ENCODE measurements at places on chromosomes 5 and 9.

- no peak for DNase-seq
Measured at GRCh38 chr9:34385561-34386230, 9.0 kb upstream of the MYORG start.

GRCh38 chr5:93588352-93589151, 5.5 kb downstream of the NR2F1 start:
- no peak for DNase-seq

GRCh38 chr5:69416699-69417098, 1.8 kb downstream of the MARVELD2 start:
- DNase-seq, result no peak

DNA sequence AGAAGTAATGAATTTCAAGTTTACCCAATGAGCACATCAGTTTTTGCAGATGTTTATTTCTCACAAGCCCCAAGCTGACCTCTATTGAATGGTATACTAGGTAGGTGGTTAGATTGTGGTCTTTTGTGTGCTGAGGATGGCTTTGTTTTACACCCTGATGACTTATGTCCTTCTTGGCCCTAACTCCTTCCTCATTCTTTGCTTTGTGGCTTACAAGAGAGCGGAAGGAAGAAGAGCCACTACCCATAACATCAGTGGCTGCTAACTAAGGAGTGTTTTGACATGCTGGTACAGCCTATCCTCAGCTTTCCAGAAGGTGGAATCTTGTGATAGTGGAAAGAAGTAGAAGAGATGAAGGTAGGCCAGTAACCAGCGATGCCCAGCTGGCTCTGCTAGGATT, 85.7 kb upstream of the NTRK2 start:
- DNase-seq, result no peak

GRCh38 chr5:148228392-148228984, 9.8 kb upstream of the MARCOL start:
- DNase-seq, result no peak

DNA sequence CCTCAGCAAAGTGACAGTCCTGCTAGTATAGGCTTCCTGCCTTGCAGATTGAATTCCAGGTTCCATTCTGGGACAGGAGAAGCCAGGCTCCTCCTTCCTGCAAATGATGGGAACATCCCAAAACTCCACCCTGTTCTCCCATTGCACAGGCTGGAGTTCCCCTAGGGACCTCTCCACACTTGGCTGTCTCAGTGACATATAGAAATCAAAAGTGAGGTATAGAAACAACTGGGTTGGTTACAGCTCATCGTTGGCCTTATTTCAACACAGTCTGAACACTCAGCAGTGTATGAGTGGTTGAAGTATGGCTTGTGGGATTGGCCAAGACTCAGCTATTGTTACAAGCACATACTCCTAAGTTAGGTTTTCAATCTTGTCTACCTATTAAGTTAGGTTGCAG, 157.8 kb upstream of the FTMT start:
- no peak for DNase-seq

GRCh38 chr5:1931604-1932231, 49.0 kb upstream of the IRX4 start:
- DNase-seq, result no peak

DNA sequence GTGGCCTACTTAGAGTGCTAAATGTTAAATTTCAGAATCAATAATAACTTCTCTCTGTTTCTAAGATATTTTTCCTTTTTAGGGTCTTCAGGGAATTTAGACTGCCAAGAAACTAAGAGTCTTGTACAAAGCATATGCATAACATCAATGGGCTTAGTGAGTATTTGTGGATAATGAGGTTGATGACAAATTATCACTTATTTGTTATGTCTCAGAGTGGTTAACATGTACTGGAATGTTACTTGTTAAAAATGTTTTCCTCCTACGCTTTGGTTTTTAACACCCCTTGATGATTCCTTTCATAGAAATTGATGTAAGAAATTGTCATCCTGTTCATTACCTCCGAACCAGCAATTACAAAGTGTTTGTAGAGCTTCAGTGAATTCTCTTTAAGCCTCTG, 144.3 kb downstream of the MRPS30 start:
- no peak for DNase-seq

- DNase-seq, result no peak
Measured at GRCh38 chr5:36655161-36655560, 48.8 kb downstream of the SLC1A3 start.

- DNase-seq, result no peak
Measured at GRCh38 chr9:128764361-128764760, 7.4 kb downstream of the ZER1 start.

DNA sequence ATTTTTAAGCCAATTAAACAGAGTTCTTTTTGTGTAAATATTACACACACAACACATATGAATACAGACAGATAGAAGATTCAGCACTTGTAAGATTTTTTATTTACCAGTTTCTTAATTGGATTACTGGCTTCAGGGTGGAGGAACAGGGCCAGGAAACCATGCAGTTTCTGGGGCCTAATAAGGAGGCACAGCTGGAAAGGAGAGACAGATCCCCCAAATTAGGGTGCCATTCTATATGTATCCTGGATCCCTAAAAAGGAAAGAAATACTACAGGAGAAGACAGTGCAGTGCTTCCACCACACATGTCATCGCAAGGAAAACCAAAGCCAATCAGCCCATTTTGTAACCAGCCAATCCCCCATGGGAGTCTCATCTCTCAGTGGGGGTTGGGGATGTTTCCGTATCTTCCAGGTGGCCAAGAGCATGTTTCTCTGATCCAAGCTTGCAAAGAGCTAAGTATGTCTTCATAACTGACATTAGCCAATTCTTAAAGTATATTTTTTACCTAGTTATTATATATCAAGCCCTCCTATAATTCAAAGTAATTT, 15.8 kb upstream of the ABO start:
- DNase-seq, result no peak

- DNase-seq, result no peak
Measured at GRCh38 chr9:114244570-114244969, 78.3 kb upstream of the ORM1 start.

DNA sequence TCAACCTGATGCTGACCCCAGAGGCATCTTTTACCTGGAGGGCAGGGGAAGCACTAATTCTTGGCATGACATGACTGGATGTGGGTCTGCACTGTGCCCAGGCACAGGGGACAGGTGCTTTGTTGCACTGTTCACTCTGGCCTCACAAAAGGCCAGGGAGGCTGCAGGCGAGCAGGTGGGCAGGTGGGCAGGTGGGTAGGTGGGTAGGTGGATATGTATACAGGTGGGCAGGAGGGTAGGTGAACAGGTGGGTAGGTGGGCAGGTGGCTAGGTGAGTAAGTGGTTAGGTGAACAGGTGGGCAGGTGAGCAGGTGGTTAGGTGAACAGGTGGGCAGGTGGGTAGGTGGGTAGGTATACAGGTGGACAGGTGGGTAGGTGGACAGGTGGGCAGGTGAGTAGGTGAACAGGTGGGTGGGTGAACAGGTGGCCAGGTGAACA, 1.5 kb downstream of the PAEP start:
- DNase-seq, result no peak

GRCh38 chr9:123400926-123401503, 45.0 kb downstream of the CRB2 start:
- DNase-seq, result no peak

GRCh38 chr9:131642496-131643083, 97.3 kb downstream of the PRRT1B start:
- DNase-seq, result no peak

GRCh38 chr5:173733021-173733420, 116.6 kb upstream of the BOD1 start:
- no peak for DNase-seq

DNA sequence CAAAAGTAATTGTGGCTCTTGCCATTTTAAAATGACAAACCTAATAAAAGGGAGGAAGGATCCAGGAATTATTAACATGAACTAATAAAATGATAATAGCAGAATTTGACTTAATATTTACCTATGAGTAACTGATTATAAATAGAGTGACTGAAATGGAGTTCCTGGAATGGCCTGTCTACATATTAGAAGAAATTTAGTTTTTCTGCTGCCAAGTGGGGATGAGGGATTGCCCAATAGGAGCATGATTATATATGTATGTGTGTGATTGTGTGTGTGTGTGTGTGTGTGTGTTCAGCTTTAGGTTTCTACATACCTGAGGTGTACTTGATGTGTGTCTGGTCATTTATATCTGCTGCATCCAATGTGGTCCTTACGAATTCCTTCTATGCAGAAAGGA, 36.6 kb upstream of the ITGA1 start:
- DNase-seq, result no peak

- no peak for DNase-seq
Measured at GRCh38 chr9:126451316-126451885, 124.8 kb downstream of the MVB12B start.

- DNase-seq, result no peak
Measured at GRCh38 chr9:38259056-38259455, 133.4 kb upstream of the ALDH1B1 start.

GRCh38 chr9:36357639-36358038, 42.4 kb downstream of the RNF38 start:
- no peak for DNase-seq

DNA sequence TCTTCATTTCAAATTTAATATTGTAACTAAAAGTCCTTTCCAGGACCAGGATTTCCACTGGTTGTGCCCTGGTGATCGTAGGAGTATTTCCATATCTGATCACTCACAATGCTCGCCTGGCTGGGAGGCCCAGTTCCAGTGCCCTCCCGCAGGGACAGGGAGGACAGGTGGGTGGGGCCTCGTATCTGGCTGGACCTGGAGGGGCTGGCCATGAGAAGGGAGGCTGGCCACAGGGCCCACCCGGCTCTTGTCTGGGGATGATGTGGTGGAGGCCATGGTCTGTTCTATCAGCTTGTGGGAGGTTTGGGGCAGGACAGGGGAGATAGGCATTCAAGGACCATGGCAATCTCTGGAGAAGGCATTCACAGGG, 286.4 kb downstream of the GADD45G start:
- no peak for DNase-seq

GRCh38 chr5:94469894-94470329, 148.5 kb downstream of the KIAA0825 start:
- DNase-seq, result peak; percentile 94

DNA sequence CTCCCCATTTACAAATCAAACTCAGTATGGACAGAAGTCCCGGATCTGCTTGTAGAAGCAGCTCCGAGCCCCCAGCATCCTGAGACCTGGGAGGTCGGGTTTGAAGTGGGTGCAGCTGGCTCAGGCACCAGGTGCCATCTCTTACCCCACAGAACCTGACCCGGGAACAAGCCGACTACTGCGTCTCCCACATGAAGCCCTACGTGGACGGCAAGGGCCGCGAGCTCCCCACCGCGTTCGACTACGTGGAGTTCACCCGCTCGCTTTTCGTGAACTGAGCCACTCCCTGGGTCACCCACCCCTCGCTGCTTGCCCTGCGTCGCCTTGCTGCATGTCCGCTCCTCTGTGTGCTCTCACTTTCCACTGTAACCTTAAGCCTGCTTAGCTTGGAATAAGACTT, 23.6 kb downstream of the DYNC2I2 start:
- no peak for DNase-seq

GRCh38 chr9:133276001-133276884, 1.2 kb upstream of the ABO start:
- DNase-seq, result no peak

DNA sequence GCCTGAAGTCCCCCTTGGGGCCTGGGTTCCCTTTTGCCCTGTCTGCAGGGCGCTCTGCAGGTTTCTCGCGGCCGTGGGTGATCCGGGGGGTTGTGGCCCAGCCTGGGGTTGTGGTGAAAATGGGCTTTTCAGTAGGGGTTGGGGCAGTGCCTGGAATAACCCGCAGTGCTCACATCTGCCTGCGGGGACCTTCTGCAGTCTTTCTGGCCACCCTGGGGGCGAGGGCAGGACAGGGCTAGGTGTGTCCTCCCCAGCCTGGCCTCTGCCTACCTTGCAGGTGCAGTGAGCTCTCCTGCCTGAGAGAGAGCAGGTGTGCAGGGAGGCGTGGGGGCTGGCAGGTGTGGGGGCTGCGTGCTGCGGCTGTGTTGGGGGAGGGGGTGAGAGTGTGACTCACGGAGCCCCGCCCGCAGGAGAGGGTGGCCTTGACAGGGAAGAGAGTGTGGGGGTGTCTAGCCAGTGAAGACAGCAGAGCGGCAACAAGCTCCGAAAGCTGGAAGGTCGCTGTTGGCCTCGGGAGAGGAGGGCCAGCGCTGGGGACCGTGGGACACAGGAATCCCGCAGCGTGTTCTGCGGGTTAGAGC, 131.4 kb downstream of the MRPL36 start:
- DNase-seq, result no peak

DNA sequence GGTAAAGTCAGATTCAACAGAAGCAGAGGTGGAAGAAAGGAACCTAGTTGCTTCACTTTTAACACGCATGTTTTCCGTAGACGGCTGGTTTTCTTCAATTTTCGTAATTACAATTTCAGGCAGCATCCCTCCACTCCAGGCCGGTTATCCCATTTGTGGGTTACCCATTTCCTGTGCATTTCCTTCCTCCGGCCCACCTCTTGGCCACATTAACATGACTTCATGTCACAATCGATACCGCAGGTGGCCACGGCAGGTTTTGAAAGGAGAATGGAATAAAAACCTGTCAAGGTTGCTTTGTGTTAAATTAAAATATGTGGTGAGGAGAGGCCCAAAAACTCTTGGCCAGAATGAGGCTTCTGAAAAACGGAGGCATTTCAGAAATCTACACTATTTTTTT, 130.2 kb downstream of the PCSK5 start:
- DNase-seq, result no peak

DNA sequence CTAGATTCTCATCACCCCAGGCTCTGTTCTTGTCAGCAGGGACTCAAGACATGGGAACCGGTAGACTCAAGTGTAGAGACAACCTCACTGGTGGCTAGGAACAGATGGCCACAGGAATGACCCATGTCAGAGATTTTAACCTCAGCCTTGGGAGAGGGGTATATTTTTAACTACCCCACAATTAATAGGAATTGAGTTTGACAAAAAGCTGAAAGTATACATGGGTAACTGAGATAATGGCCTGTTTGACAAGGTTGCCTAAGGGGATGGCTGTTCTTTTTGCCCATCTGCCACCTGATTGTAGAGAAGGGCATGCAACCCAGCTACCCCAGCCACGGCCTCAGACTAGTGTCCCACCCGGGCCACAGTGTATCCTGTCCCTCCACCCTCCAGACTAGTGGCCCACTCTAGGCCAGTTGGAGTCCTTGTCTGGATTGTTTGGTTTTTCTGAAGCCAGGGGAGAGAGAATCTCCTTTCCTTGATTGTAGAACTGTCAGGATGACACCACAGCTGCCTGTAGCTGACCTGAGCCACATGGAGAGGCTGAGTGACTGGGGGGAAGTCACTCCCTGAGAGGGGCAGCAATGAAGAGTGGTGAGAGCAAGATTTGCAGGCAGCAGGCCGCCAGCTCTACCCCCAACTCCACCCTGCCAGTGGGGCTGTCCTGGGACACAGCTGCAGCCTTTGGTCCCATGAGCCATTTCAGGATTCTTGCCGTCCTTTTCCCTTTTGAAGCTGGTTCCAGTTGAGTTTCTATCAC, 14.6 kb upstream of the ANGPTL2 start:
- DNase-seq, result no peak

DNA sequence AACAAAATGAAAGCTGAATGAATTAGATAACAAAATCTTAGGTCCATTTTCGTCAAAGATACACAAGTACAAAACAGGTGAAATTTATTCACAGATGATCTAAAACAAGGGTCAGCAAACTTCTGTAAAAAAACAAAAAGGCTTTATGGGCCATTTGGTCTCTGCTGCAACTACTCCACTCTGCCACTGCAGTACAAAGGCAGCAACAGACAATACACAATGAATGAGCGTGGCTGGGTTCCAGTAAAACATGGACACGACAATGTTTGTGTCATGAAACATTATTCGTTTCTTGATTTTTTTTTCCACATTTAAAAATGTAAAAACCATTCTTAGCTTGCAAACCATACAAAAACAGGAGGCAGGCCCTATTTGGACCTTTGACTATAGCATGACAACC, 71.9 kb downstream of the ECPAS start:
- DNase-seq, result no peak

GRCh38 chr5:160463740-160464465, 42.2 kb downstream of the PTTG1 start:
- peak; percentile 38 for DNase-seq

Measured in fibroblast of skin of left quadriceps (primary cell).